ENCODE measurements at places on chromosomes 1 and 21.

- no peak for DNase-seq
Observed at GRCh38 chr1:47444297-47444561, 6.4 kb downstream of the FOXD2 start.

GRCh38 chr1:21546122-21546825, 37.1 kb downstream of the ALPL start:
- no peak for DNase-seq

DNA sequence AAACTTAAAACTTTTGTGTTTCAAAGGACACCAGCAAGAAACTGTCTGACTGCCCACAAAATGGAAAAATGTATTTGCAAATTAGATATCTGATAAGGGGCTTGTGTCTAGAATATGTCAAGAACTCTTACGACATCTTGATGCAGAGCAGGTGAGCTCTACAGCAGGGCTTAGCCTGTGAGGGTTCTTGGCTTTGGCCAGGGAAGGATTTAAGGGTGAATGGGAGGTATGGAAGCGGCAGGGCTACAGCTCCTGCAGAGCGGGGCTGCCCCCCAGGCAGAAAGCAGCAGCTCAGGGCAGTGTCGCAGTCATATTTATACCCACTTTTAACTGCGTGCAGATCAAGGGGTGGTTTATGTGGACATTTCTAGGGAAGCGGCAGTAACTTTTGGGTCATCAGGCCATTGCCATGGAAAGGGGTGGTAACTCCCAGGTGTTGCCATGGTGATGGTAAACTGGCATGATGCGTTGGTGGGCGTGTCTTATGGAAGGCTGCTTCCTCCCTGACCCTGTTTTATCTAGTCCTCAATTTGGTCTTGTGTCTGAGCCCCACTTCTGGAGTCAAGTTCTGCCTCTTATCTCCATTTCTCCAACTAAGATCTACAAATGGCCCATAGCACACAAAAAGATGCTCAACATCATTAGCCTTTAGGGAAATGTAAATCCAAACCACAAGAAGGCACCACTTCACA, 23.2 kb downstream of the MORN1 start:
- DNase-seq: no peak

DNA sequence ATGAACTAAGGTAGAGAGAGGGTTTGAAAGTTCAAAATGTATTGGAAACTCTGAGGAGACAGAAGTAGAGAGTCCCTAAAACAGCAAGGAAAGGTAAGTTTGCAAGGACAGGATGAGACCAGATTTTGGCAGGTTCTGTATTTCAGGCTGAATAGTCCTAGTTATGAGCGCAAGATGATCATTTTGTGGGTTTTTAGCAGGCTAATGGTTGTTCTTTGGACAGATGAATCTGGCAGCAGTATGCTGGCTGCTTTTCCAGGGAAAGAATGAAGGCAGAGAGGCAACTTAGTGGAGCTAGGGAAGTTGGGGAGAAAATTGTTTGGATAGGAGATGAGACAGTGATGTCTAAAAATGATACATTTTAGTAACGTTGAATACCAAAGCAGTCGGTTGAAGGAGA, 243.5 kb upstream of the NRIP1 start:
- DNase-seq: no peak

DNA sequence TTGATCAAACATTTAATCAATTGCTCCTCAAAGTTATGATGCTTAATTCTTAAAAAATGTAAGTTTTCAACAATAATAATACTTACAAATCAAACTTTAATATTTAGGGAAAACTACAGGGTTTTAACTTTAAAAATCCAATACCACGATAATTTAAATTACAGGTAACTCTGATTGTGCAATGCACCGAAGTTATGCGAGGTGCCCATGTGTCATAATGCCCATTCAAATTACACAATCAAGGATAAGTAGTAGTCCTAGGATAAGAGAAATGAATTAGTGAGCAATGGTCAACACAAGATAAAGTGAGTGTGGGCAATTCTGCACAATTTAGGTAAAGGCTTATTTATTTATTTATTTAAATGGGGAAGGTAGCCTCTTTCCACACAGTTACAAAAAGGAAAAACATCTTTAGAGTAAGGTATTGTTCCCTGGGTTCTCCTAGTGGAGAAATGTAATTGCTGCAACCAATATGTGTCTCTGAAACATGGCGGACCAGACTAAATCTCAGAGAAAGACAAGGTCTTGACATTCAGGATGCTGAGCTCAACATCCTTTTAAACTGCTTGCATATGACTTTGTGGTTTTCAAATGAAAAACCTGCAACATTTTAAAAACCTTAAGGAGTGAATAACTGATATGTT, 164.2 kb downstream of the TTLL7 start:
- DNase-seq: no peak

DNA sequence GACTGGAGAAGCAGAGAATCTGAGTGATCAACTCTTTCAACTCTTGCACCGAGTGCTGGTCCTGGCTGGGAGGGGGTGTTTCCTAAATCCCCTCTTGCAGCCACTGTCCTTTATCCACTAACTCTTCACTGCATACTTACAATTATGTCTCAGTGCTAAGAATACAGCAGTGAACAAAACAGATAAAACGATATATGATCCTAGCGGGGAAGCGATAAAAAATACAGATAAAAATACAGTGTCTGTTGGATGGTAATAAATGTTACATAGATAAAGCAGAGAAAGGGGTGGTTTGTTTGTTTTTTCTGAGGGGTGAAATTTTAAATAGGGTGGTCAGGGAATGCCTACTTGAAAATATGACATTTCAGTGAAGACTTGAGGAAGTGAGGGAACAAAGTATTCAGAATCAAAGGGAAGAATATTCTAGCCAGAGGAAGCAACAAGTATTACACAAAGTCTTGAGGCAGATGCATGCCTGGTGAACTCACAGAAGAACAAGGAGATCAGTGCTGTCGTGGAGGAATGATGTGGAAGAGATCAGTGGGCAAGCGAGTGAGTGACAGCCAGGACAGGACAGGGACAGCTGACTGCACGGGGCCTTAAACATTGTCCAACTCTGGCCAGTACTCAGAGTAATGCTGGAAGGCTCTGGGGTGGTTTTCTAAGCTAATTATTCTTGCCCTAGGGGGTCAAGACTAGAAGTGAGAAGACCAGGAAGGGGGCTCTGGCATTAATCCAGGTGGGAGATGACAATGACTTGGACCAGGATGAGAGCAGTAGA, 110.0 kb downstream of the APP start:
- DNase-seq: no peak

- no peak for DNase-seq
Observed at GRCh38 chr1:22892789-22893188, 79.9 kb downstream of the LACTBL1 start.

DNA sequence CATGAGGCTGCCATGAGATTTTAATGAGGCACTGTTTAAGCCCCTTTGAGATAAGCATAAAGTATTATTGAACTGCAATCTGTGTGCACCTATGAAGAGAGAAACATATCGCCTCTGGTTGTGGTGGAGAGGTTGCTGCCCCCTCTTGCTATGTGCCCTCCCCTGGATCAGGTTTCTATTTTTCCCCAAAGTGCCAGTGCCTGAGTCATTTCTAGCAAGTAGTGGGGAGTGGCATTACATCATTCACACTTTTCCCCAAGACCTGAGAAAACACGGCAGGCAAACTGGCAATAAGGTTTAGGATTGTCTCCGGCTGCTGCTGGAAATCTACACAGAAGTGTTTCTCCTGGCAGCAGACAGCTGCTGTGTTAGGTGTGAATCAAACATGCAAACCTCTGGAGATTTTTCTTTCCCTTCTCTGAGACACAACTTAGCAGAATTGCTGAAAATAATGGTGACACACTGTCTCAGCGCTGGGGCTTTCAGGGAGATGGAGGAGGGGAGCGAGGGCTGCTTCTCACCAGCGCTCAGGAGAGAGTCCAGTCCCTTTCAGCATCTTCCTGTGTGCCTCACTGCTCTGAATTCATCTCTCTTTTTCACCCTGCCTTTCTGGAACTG, 13.7 kb upstream of the RGS16 start:
- no peak for DNase-seq

DNA sequence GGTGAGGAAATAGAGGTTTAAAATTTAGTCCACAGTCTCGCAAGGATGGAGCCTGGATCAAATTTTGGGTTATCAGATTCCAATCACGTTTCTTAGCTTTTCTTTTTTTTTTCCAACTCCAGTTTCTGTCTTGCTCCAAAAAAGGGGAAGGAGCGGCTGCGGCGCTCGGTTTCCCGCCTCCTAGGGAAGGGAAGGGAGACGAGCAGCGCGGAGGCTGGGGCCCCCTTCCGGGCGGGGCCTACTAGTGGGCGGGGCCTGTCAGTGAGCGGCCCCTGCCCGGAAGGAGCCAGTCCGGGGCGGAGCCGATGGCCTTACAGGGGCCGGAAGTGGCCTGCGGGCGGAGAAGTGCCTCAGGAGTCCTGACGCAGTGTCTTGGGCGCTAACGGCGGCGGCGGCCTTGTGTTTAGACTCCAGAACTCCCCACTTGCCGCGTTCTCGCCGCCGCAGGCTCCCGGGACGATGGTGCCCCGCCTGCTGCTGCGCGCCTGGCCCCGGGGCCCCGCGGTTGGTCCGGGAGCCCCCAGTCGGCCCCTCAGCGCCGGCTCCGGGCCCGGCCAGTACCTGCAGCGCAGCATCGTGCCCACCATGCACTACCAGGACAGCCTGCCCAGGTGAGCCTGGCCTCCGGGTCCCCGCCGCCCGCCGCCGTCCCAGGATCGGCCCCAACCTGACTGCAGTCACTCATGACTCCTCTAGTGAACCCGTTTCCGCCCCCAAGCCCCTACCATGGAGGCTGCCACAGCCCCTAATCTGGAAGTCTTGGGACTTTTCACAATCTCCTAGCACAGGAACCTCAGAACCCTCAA, at the start of gene CPT2:
Gene CPT2, plus strand, starts transcription at position 340 of the 806 bp plus-strand sequence. Its CDS starts 120 bp downstream, at position 460.
- peak; percentile 87 for DNase-seq

DNA sequence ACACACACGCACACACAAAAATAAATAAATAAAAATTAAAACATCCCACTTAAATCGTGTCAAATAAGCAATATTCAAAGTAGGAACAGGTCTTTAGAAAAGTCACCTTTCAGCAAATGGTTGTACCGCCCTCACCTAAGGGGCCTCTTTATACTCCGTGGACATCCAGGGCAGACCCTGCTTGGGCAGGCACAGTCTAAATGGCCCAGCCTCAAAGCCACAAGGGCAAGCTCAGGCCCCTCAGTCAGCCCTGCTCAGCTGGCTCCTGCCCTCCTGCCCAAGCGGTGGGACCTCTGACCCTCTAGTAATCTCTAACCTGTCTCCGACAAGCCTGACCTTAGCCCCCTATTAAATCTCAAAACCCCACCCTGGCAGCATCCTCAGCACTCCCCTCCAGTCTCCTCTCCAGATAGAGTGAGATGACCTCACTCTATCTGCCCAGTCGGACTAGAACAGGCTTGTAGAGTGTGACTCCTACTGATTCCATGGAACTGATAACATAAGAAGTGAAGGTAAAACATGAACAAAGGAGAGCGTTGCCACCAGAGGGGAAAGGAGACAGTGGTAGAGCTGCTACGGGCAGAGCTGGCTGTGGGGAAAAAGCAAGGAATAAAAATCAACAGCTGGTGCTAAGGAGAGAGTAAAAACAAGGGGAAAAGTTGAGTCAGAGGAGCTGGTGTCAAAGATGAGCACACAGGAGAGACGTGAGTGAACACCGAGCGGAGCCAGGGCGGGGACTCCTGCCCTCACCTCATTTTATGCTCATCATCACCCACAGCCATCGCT, 36.0 kb downstream of the SIPA1L2 start:
- no peak for DNase-seq

GRCh38 chr1:228407106-228408040, 738 bp upstream of the TRIM11 start:
- no peak for DNase-seq

DNA sequence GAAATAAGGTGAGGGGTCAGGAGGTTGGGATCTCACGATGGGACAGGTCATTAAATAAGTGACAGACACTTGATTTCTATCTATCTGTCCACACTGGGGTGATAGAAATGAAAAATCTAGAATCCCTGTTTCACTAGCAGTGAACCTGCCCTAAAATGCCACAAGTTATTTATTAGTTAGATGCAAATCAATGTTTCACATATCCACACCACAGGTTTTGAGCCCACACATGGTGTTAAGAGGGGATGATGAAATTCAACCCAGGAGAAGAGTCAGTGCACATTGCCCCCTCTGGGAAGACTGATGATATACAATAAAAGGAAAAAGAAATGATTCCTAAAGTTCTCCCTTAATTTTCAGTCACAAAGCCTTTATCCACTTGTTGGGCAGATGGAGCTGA, 10.1 kb upstream of the NTPCR start:
- no peak for DNase-seq

DNA sequence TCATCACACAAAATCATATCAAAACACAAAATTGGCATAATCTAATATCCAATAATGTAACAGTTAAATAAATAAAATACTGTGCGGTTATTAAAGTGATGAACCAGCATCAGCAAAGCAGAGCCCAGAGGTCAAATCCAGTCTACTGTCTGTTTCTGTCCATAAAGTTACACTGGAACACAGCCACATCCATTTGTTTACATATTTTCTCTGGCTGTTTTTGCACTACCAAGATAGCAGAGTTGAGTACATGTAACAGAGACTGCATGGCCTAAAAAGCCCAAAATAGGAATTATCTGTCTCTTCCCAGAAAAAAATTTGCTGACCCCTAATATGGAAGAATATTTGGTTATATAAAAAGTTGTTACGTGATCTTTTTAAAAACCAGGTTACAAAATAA, 242.2 kb upstream of the DMRTA2 start:
- DNase-seq: no peak

GRCh38 chr1:179146911-179147310, 65.0 kb downstream of the TOR3A start:
- DNase-seq: no peak
